ENCODE measurements at places on chromosomes 1 and 21.

- DNase-seq = no peak
These were observed 3.3 kb upstream of the SKI start for GRCh38 chr1:2224631-2225428.

DNA sequence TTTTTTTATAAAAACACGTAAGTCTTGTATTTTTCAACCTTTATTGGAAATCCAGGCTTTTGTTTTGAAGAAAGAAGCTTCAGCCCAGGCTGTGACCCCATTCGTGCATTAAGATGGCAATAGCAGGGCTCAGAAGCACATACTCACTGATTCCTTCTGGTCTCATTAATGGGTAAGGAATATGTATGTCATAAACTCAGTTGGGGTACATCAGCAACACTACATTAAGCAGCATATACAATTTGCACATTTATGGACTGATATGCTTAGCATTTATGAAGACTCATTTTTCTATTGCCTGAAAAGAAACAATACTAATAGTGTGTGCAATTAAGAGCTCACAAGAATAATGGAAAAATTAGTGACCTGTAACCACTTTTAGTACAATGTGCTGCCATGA, 945.4 kb upstream of the PRMT6 start:
- DNase-seq = no peak

GRCh38 chr1:64136752-64137411, 66.5 kb upstream of the UBE2U start:
- no peak for DNase-seq

DNA sequence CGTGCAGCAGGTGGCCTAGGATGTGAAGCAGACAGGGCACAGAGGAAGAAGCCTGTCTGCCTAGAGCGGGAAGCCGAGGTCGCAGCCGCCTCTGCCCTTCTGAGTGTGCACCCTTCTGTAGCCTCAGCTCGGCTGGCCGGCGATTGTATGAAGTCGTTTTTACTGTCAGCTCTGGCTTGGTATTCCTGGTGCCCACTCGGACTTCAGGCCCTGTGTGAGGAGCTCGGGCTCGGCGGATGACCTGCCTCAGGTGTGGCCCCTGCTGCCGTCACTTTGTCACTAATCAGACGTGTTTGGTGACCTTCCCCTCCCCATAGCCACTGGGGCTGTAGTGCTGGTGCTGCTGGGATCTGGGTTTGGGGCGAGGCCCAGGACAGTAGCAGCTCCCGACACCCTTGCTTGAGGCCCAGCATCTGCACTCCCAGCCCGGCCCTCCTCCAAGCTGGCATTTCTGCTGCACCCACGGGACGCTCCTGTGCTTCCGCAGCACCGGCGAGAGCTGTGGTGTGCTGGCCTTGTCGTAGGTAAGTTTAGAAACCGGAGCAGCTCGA, 18.1 kb downstream of the SLX9 start:
- no peak for DNase-seq

GRCh38 chr1:209624558-209625549, 27.4 kb downstream of the LAMB3 start:
- DNase-seq = no peak

- DNase-seq = no peak
These were observed 131.8 kb downstream of the CAMTA1 start for GRCh38 chr1:6917067-6917466.

DNA sequence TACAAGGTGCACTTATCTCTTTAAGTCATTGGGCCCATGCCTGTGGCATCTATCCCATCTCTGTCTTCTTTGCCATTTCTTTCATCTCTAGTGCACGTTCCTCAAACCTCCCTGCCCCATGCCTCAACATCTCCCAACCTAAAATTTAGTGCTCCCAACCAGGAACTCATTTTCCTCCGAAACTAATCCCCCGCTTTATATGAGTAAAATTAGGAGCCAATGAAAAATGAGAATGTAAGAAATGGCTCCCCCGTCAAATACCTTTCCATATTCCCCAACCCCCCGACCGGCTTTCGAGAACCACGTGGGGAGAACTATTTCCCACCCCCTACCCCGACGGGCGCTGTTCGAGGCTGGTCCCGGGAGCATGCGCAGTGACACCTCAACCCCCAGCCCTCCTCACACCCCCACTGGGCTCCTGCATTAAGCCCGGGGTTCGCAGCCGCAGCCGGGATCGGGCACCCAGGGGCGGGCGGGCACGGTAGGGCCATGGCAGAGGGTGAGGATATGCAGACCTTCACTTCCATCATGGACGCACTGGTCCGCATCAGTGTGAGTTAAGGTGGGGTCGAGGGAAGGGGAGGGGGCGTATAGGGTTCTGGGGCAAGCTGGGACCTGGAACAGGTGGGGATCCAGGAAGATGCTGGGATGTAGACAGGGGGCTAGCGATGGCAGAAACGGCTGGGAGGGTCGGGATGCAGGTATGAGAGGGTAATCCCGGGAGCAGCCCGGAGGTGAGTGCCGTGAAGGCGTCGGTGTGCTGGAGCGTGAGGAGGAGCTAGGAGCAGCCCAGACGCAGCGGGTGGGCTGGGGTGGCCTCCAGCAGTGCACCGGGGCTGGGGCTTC, at the start of gene TRIM46:
Gene TRIM46, plus strand, starts transcription at position 372 of the 846 bp plus-strand sequence. Its CDS starts 118 bp downstream, at position 490.
- no peak for DNase-seq

DNA sequence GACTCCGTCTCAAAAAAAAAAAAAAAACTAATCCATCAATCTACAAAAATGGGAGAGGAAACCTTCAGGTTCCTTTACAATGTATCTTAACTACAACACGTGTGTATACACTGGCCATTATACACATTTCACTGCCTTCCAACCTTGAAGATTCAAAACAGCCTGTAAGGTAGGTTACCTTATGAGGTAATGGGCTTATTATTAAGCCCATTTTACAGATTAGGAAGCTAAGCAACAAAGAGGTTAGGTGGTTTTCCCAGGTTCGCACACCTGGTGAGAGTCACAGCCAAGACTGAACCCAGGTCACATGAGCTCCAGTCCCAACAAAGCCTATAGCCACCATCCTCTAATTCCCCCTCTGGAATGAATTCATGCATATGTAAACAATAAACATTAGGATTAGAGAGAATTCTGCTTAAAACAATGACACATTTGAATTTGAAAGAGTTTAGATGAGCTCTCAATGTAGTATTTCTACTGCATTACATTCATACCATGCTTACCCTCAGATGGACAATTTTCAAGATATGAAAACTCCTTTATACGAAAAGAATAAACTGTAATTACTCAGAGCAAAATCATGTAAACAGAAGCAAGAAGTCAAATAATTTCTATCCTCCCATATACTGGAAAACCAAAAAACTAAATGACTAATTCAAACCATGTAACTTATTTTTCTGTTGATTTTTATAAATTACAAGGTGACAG, 54.8 kb downstream of the EIF4G3 start:
- no peak for DNase-seq

- no peak for DNase-seq
These were observed 78.6 kb downstream of the PCSK9 start for GRCh38 chr1:55117941-55118340.
